Stimulated activated CD4-positive, alpha-beta T cell treated with anti-CD3 and anti-CD28 coated beads, TNF-alpha, amount 100 ng/mL, for 1 hour (primary cell): ENCODE measurements at places on chromosomes 7 and 10.

DNA sequence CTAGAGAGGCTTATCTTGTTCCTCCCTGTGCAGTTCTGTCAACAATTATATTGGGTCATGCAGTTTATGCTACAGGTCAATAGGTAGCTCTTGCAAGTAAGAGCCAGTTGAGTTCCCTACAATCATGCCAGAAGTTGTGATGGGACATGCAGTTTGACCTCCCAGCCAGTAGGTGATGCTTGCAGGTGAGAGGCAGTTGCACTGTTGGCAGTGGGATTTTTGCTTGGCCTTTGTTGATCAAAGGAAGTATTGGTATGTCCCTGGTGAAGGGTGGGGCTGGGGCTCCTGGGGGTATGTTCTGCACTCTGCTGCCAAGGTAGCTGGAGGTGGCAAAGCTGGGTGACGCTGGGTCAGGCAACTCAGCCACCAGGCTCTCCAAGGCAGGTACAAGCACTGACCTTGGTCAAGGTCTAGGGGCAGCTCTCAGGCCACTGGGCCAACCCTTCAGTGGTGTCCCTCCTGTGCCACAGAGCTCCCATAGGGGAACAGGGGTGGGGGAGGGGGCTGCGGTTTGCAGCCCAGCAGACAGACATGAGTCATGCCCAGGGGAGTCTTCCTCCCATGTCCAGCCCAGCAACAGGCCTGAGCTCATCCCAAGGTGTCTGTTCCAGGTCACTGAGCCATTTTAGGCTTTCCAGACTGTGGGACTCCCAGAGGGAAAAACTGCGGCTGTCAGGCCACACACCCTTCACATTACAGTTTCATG lies 43.3 kb downstream of the MEOX2 start:
- no peak for DNase-seq

DNA sequence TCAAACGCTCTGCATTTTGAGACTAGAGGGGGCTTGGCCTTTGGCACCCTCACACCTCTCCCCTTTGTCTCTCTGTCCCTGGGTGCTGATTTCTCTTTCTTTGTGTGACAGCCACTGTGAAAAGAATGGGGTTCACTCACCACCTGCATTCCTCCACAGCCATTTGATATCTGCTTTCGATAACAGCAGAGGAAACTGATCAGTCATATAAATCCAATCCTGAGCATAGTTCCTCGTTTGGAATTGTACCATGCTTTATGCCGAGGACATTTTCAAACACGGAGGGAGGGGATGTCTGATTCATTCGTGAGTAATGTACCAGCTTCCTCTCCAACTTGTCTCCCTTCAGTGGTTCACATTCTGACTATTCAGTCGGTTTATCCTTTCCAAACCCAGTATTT lies 15.8 kb downstream of the MET start:
- DNase-seq: no peak

DNA sequence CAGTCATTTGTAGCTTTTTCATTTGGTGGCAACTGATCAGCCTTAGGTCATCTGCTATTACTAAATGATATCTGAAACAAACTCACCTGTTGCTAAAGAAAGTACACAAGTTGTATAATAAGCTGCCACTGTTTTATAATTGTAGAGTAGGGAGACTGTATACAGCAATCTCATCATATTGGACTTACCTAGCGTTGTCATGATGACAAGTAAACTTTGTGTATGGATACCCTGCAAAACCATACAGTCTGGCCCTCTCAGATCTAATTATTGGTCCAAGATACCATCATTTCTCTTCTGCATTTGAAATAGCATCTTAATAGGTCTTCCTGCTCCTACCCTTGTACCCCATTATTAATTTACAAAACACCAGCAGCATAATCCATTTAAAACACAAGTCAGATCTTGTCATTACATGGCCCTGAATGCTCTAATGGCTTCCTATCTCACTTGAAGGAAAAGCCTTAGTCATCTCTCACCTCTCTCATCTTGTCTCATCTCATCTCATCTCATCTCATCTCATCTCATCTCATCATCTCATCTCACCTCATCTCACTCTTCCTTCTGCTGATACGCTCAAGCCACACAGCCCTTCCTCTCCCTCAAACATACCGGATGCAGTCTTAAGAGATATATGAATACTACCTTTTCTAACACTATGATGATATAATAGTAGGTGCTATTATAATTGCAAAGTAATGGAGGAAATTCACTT lies 540.6 kb downstream of the MDFIC start:
- DNase-seq: no peak

DNA sequence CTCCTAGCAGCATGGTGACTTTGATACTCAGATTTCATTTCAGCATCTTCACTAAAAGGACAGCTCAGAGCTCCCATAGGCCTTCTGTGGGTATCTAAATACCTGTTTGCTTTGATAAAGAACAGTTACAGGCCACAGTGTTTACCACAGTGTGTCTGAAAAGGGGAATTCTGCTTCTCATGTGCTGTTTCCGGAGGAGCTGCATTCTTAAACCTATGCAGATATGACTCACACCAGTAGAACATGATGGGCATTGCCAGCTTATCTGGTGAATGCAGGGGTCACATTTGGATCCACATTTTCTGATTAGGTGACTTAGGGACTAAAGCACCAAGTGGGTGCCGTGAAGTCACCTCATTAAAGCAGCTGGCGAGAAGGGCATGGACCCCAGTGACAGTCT lies 52.6 kb downstream of the TRRAP start:
- DNase-seq: peak; percentile 2

- no peak for DNase-seq
Observed at GRCh38 chr10:122147663-122148062, 123.4 kb upstream of the BTBD16 start.

DNA sequence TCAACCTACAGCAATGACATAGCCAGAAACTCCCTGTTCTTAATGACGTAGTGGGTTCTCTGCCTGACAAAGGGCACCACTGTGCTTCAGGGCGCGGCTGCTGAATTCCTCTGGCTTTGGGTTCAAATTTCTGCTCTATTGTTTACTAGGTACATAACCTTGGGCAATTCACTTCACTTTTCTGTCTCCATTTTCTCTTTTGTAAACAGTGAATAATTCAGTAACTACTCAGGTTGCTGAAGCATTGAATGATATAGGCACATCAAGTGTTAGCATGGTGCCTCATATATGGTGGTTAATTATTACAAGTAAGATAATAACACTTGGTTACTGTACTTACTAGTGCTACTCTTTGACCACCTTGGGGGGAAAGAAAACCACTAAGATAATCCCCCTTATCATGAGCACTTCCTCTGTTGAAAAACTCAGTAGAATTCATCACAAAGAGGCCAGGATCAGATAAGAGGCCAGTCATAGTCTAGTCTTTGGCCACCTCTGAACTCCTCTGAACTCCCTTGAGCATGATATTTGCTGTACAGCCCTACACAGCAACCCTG lies 92.0 kb upstream of the AHR start:
- DNase-seq: no peak

DNA sequence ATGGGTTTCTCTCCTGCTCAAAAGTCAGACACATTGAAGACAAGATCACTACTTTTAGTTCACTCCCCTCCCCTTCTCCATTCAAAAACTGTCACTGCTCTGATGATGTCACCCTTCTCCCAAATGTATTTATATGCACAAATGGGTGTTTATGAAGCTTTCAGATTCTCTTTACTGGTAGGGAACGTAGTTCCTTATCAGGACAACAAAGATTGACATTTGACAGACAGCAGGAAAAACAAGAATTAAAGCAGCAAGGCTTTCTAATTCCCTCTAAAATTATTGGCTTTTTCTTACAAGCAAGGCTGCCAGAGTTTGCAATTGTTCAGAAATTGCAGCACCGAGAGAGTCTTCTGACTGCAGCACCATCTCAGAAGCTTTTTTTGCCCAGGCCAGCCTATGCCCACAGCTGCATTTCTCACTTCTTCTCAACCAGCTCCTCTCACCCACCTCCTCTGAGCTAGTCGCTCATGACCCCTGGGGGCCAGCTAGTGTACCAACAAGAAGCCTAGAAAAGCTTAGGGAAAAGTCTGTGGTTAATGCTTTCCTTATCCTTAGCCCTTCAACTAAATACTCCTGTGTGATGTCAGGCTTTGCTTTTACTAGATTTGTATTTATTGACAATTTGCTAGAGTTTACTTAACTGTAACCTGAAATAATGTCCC lies 265.1 kb downstream of the HTR7 start:
- no peak for DNase-seq

DNA sequence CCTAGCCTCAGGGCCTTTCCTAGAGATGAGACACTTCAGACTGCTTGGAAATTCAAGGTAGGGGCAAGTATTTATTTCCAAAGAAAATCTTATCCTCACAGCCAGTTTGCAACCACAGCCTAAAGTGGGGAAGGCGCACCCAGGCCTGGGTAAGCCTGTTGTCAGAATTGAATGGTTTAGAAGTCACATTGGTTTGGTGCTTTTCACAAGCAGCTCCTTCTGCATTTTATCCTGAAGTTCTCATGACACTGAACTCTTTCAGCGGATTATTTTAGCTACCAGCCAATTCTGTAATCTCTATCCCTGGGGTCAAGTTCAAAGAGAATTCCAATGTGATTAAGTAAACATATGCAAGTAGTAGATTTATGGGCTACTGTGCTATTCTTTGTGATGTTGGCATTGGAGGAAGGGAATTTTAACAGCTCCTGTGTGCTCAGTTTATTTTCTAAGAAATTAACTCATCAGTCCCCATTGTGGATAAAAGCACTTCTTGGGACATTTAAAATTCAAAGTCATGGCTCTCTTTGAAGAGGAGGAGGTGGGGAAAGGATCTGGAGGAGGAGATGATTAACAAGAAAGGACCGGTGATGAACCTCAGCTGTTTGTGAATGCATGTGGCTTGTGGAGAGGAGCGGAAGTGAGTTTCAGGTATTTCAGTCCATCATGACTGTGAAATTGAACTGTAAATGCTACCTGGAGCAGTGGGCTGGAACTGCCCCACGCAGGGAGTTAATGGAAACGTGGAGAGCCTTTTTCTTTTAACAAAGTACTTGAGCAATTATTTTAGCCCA lies 90.2 kb upstream of the CACUL1 start:
- DNase-seq: no peak

DNA sequence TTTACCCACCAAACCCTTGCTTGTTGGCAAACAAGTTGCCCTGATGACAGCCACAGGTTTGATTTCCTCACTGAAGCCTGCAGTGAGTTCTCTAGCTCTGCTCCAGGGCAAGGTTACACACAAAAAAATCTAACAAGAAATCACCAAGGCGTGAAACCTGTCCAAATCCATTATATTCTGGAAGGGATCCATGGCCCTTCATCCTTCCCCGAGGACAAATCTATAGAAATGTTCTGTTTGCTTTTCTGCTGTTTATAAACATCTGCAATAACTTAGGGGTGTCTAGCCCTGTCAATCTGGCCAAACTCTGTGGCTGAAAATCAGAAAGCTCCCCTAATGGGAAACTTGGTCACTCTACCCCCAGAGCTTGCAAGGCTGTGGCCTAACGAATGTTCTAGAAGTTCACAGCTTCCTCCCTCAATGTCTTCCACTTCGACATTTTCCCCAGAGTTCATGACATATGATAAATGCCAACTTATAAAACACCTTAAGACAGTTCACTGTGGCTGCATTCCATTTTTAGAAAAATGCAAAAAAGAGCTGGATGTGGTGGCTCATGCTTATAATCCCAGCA lies 164.5 kb downstream of the PRPF18 start:
- DNase-seq: no peak

- no peak for DNase-seq
Observed at GRCh38 chr10:71517298-71518169, 120.8 kb downstream of the CDH23 start.

DNA sequence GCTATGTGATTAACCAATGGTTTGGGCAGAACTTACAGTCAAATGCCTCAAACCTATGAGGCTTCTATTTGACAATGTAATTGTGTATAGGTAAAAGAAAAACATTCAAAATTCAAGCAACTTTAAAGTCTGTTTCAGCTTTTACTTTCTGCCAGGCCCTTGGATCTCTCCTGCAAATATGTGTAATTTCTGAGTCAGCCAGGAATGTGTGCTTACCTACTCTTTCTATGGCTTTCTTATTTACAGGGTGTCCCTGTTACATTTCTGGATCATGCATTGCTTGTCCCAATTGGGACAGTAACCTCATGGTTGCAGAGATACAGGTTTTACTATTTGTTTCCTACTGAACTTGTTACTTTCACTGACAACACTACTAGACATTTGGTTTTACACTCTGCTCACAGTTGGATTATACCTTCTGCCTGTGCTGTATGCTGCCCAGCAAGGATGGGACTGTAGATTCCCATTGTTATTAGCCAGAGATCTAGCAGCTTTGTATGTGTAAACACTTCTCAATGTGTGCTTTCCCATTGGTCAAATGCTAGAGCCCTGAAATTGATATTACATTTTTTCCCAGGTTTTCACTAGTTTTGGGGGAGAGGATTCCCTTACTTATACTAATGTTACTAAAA lies 355.3 kb downstream of the ARL4A start:
- DNase-seq: no peak

- no peak for DNase-seq
Observed at GRCh38 chr10:131910663-131911314, 10.0 kb downstream of the PPP2R2D start.

GRCh38 chr10:119342335-119342734 lies 135.0 kb downstream of the GRK5 start:
- no peak for DNase-seq

- DNase-seq: no peak
Observed at GRCh38 chr10:85194706-85195105, 866.3 kb downstream of the CCSER2 start.

- no peak for DNase-seq
Observed at GRCh38 chr10:61974601-61975390, 73.3 kb downstream of the ARID5B start.

GRCh38 chr10:66167816-66168215 lies 758.0 kb upstream of the LRRTM3 start:
- no peak for DNase-seq

GRCh38 chr10:59242991-59243390 lies 66.5 kb downstream of the PHYHIPL start:
- DNase-seq: no peak

GRCh38 chr10:100265821-100266485 lies 1.5 kb downstream of the CWF19L1 start:
- DNase-seq: no peak

DNA sequence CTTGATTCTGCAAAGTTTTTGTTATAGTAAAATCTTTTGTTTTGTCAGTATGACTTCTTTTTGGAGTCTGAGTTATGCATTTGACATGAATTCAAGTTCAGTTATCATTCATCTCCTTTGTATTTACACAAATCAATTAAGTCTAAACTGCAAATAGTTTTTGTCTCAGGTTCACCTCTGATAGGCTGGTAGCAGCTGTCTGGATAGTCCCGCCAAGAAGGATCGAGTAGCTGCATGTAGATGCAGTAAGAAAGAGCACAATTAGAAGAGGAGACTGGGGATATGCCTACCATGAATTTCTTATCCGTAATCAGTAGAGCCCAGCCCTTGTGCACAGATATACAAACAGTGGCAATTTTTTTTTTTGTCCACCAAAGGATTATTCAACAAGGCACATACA lies 392.5 kb upstream of the ETV1 start:
- no peak for DNase-seq
